T-helper 1 cell (primary cell): ENCODE measurements at places on chromosomes 7 and 10.

GRCh38 chr7:138204285-138204981 lies 128.2 kb downstream of the AKR1D1 start:
- DNase-seq: no peak

- no peak for DNase-seq
Observed at GRCh38 chr7:73809467-73809951, 21.3 kb upstream of the CLDN4 start.

DNA sequence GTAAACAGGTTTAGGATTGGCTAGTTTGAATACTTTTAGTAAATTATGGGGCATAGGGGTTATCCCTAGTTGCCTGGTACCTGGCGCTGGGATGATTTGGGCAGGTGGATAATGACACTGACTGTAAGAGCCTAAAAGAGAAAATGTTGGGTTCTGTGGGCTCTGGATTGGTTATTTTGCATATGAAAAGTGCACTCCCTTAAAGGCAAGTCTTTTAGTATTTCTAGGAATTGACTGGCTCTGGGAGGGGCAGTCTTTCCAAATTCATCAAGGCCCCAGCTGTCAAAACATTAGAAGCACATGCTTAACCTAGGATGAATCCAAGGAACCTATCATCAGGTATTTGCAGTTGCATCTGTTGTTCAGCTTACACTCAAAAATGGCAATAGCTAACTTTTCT lies 454.6 kb upstream of the SORCS1 start:
- DNase-seq: no peak

GRCh38 chr7:142611566-142612236 lies 137.6 kb upstream of the PRSS1 start:
- no peak for DNase-seq

GRCh38 chr10:125739994-125740679 lies 20.6 kb downstream of the EDRF1 start:
- no peak for DNase-seq

DNA sequence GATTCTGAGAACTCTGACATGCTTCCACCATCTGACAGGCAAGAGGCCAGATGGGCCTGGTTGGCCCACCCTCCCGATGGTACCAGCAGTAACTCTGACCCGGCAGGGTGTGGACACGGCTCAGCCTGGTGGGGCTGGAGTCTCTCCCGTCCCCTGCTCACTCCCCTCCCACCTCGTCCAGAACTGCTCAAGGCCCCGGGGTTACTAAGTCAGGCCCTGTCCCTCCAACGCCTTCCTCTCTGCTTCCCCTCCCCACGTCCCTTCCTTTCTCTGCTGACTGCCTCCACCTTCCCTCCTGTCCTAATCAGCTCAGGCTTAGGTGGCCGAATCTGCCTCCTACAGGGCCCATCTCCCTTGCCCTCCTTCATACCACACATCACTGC lies 12.5 kb downstream of the CALML5 start:
- no peak for DNase-seq

DNA sequence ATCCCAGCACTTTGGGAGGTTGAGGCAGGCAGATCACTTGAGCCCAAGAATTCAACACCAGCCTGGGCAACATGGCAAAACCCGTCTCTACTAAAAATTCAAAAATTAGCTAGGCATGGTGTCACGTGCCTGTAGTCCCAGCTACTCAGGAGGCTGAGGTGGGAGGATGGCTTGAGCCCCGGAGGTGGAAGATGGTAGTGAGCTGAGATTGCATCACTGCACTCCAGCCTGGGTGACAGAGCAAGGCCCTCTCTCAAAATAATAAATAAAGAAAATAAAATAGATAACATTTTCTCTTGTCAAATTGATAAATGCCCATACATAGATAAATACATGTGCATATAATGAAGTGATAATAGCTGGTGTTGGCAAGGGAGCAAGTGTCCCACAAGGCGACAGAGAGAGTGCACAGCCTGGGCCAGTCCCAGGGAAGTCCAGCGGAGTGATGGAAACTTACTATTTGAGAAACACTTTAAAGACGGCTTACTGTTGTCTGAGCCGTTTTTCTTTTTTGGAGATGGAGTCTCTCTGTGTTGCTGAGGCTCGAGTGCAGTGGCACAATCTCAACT lies 33.4 kb upstream of the DLG5 start:
- no peak for DNase-seq

DNA sequence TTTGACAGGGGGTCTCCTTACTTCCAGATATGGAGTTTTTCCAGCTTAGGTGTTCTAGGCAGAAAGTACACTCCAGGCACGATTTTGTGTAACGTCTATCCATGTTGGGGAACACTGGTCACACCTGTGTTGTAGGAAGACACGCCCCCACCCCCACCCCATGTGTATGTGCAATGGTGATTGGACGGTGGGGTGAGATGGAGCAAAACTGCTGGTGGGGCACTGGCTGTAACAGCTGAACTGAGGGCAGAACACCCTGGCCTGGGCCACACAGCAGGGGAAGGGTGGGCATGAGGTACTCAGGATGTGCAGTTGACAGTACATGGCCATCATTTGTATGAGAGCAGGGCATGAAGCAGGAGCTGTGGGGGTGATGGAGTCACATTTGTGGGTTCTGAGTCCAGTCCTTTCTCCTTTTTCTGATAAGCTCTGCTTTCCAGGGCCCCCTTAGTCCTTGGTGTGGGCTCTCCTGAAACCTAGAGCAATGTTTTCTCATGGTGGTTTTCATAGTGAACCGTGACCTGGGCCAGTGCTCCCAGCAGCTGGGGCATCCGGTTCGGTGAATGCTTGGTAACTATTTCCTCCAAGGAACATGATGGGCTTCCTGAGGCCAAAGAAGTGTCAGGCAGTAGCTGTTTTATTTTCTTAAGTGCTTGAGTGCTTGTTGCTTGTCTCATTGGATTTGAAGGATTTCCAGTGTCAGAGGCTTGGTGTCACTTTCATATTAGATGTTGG lies 63.4 kb upstream of the AQP1 start:
- no peak for DNase-seq
